HEK293T (cell line): ENCODE measurements at places on chromosomes 1 and 21.

- DNase-seq = no peak
Observed at GRCh38 chr1:63653976-63654375, 60.8 kb downstream of the PGM1 start.

- no peak for DNase-seq
Observed at GRCh38 chr1:172834609-172835008, 175.7 kb downstream of the FASLG start.

GRCh38 chr1:226223157-226223785 is at the start of gene MIXL1:
MIXL1 (plus strand) TSS chr1:226223664; CDS start chr1:226223682, 18 bp downstream.
- no peak for DNase-seq

DNA sequence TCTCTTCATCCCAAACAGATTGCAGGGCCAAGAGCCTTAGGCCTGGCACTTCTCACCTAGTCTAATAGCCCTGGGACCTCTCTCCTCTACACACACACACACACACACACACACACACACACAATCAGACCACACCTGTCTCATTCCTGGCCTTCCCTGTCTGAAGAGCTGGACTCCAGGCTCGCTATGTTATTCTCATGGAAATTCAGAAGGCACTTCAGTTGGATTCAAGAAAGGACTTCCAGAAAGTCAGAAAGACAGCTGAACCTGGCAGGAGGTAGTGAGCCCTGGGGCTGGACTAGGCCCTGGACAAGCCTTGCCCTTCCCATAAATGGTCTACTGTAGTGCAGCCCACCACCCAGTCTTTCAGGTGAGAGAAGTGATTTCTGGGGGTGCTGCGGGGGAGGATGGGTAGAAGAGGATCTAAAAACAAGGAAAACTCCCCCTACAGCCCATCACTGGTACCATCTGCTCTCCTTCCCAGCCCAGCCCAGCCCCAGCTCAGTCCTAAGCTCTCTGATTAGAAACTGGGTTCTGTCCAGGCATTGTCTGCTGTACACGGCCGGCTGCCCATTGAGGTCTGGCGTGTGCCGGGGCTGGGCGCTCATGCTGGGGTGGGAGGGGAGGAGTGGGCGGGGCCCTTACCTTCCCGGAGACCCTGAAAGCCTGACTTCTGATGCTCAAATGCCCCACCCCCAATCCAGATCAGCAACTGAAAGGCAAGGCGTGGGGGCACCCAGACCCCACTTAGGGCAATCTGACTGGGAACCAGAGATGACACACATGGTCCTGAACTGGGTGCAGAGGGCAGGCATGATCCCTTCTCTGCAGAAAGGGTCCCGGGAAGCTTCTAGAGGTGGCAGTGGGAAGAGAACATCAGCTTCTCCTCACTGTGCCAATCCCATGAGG is 2.5 kb downstream of the KIF21B start:
- DNase-seq = peak; percentile 39

GRCh38 chr21:14487490-14488432 is 58.4 kb downstream of the SAMSN1 start:
- DNase-seq = no peak

GRCh38 chr1:14672005-14672404 is 73.5 kb downstream of the KAZN start:
- DNase-seq = no peak
